ENCODE measurements at places on chromosomes 12 and 14. TPM values are rescaled to one million over a fixed set of nuclear protein-coding genes. Genes with fewer than 3 reads are reported as not detected.
A peak's percentile ranks its signal among the peaks of the same experiment; 100 is the strongest.

DNA sequence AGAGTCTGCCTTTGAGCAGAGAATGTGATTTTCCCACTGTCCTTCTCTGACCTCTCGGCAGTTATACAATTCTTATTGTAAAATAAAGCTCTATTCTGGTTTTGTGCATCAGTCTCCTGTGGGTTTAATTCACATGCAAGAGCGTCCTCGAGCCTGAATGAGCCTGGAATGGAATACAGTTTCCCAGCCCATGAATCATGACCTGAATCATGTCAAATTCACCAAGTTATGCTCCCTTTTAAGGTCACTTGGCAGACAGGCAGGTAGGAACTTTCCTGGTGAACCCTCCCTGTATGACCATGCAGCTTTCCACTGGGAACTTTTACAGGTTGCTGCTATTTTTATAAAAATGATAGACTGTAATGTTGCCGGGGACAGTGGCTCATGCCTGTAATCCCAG is 41.7 kb downstream of the BICD1 start:
- no peak for ATAC-seq

- ATAC-seq = peak; percentile 79
Observed at GRCh38 chr12:24034160-24034559, 84.7 kb upstream of the SOX5 start.

DNA sequence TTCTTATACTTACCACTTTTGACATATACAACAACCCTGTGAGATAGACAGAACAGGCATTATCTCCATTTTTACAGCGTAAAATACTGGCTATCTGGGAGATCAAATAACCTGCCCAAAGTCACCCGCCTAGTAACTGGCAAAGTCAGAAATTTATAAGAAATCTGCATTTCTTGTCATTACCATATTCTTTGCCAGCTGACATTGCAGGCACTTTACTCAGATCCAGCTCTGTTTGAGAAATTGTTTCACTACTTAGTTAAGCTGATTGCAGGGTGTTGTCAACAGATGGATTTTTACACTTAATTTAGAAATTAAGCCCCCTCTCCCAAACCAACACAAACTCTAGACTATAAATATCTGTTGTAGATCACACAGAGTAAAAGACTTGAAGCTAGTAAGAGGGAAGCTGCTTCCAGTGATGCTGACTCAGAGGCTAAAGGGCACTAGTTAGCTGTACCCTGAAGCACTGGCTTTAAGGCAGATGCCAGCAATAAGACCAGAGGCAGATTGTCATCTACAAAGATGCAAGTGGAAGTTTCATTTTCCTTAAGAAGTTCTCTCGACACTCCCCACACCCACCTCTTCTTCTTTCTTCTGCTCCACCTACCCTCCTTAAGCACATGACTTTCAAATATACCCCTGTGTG is 153.1 kb downstream of the ANO6 start:
- no peak for ATAC-seq

DNA sequence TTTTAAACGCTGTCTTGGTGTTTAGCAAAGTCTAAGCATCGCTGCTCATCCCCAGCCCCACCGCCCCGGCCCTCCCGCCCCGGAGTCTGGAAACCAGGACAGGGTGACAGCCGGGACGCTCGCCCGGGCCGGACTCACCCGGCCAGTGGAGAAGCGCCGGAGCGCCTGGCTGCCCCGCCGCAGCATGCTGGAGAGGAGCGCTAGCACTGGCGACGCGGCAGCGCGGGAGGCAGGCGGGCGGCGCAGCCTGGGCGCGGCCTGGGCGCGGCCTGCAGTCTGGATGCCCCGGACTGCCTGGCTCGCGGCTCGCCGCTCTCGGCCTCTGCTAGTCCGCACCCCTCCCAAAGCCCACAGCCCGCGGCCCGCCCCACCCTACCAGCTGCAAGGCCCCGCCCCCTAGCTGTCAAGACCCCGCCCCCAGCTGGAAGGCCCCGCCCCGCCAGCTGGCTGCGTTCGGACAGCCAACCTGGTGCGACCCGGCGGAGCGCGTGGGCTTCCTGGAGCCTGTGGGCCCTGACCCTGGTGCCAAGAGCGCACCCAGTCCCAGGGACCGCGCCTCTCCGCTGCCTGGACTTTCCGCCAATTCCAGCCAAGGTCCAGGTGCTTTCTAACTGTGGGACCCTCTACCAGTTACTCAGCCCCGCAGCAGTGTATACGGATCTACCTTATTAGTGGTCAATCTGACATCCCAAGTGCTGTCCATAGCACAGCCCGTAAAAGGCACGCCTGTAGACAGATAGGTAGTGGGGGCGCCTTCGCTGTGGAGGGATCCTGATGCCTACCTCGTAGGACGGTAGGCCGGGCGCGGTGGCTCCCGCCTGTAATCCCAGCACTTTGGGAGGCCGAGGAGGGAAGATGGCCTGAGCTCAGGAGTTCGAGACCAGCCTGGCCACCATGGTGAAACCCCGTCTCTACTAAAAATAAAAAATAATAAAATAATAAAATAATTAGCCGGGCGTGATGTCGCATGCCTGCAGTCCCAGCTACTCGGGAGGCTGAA is at the start of gene ALDH1L2:
TSS of gene ALDH1L2 (minus strand) at position 208 of the 1,000 bp plus-strand sequence. CDS start at position 186, 22 bp downstream.
- peak; percentile 91 for ATAC-seq

- no peak for ATAC-seq
Observed at GRCh38 chr12:130044991-130045621, 117.2 kb upstream of the FZD10 start.

DNA sequence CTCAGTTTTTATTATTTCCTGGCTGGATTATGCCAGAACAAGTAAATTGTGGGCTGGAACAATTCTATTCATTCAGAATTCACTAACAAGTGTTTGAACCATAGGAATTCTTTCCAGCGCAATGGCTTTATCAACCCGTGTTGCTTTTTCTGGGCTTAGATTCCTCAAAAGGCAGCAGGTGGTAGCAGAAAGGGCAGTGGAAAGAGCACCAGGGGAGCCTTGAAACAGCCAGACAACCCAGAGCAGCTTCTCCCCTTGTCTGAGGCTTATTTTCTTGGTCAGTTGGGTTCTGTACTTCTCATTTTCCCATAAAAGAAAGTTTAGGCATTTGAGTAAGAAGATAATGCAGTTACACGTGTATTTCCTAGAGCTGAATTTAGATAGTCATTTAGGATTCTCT is 130.7 kb downstream of the OTOGL start:
- peak; percentile 66 for ATAC-seq

- no peak for ATAC-seq
Observed at GRCh38 chr12:9674226-9674590, 4.7 kb downstream of the CLEC2D start.

DNA sequence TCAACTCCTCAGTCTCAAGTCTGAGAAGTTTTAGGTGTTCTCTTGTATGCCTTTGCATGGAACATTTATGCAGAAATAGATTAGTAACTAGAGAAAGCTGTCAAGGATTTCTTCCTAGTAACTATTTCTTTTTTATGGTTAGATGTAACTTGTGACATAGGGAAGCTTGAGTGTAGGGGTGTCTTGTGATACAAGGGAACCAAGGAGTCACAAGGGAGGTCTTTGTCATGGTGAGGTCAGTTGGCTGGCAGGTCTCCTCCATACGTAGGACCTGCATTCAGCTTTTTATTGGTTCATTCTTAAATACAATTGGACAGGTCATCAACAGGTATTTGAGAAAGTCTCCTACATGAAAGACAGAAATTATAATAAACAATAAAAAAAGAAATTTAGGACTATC is 394.0 kb upstream of the CCDC196 start:
- no peak for ATAC-seq

- no peak for ATAC-seq
Observed at GRCh38 chr12:50201987-50202521, 34.9 kb upstream of the CERS5 start.

DNA sequence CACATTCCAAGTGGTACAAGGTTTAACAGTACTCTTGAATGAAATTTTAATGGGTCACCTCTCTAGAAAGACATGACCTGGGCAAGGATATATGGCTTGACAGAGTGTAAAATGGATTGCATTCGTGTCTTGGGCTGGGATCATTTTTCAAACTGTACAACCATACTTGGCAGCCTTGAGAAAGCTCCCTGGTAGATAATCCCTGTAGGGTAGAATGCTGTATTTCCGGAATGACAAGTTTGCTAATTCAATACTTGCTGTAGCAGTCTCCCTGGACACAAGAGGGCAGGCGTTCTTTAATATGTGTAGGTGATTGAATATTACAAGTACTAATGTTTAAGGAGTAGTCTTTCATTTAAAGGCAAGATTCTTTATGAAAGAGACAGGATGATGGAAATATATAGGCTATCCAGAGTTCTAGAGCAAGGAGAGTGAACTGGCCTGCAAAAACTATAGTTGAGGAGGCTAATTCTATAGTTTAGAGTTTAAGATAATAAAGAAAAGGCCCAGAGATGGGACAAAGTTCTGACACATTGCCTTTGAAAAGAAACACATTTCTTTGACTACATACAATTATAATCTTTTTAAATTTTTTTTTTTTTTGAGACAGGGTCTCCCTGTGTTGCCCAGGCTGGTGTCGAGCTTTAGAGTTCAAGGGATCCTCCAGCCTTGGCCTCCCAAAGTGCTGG is 53.4 kb downstream of the PLBD1 start:
- ATAC-seq = no peak

DNA sequence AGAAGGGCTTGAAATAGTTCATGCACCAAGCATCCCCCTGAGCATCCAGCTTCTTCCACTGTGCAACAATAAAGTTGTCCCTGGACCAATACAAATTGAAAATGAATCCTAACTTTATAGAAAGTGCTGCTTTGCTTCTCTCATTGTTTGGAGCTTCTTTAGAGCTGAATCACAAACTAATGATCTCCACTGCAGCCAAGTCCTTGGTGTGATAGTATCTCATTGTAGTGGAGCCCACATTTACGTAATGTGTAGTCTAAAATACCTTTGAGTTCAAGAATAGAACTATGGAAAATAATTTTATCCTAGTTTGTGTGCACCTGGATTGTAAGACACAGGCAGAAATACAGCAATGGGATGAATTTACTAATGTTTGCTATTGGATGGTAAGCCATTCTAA is 319.9 kb downstream of the EGLN3 start:
- ATAC-seq = no peak

DNA sequence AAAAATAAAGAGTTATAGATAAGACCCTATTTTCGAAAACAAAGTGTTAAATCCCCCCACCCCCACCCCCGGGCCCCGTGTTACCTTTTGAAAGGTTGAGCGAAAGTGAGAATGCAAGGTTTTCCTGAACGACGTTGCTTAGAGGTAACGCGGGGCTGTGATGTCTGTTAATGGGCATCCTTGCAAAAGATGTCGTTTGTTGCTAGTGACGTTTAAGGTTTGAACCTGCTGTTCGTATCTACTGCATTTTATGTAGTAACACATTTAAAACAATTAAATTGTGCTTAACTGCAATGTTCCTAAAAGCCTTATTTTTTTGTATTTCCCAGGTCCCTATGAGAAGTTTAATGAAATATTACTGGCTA is 1.2 kb downstream of the CPSF6 start:
- no peak for ATAC-seq

DNA sequence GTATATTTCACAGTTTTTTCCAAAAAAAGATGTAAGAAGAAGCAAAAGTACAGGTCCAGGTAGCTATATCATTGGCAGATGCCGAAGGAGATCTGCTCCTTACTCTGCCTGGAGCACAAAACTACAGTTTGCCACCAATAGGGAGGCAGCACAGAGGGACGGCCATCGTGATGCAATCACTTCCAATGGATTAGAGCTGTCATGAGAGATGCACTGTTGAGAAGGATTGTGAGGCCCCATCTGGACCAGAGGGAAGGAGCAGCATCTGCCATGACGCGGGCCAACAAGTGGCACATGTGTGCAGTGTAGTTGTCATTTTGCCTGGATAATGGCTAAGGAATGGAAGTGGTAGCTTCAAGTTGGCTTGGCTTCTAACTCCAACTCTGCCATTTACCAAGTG is 318.8 kb upstream of the FKBP4 start:
- no peak for ATAC-seq

DNA sequence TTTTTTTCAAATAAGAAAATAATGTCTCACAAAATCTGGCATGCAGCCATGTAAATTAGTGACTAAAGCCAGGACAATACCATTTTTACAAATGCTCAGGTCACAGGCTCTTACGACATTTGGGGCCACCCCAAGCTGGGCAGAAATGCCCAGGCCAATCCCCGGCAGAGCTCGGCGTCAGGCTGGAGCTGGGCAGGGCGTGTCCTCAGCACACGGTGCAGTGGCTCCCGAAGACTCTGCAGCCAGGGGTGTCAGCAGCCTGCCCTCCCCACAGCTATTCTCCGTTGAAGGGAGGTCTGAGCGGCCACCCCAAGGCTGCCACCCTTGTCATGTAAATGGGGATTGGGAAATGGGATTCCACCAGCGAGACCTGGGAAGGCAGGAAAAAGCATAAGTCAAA is 158.6 kb downstream of the DICER1 start:
- ATAC-seq = no peak

DNA sequence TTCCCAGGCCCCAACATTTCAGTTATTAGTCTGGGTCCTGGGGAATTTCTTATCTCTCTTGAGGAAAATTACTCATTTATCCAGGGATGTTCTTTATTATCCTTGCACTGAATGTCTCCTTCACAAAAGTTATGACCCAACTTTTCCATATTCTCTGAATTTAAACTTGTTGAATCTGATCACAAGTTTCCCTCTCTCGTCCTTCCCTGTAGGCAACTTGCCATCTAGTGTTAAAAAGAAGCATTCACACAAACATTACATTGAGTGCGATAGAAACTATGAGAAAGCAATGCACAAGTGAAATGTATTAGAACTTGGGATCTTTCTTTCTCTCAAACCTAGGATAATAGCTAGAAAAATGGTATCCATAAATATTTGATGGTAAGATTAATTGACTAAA is 608.4 kb downstream of the FSCB start:
- no peak for ATAC-seq

DNA sequence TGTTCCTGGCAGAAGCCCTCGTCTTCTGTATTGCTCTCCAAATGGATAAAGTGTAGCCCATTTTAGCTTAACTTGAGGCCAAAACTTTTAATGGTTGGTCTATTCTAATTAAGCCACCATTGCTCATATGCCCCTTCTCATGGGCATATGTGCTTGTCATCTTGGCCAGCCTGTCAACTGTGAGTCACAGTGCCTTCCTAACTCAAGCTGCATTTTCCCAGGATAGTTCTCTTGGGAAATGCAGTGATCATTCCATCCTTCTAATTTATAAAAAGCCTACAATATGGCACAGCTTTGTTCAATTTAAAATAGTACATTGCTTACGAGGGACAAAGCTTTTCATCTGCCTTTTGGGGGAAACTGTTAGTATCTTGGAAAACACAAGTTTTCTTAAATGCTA is 6.6 kb downstream of the PTHLH start:
- ATAC-seq = no peak

FOXG1 gene
- 0.08 TPM for total RNA-seq

SBNO1 gene
- total RNA-seq = 41.6 TPM

GDF3 gene
- 49.4 TPM for total RNA-seq

GLIPR1L1 gene
- total RNA-seq = not detected

RNF212B gene
- total RNA-seq = not detected

SYCP3 gene
- 16.0 TPM for total RNA-seq

SNW1 gene
- 56.9 TPM for total RNA-seq

LRP1-AS gene
- total RNA-seq = not detected

Data from motor neuron (in vitro differentiated cells).